Activated CD8-positive, alpha-beta memory T cell treated with anti-CD3 and anti-CD28 coated beads, Interleukin-2, amount 10 ng/mL, durations not matched to agents 7 days and 5 days (primary cell): ENCODE measurements at places on chromosomes 1 and 21. TPM values are rescaled to one million over a fixed set of nuclear protein-coding genes. Genes with fewer than 3 reads are reported as not detected.
A peak's percentile ranks its signal among the peaks of the same experiment; 100 is the strongest.

GRCh38 chr1:102970496-102971078 lies 137.7 kb downstream of the COL11A1 start:
- no peak for DNase-seq
- H3K4me1 ChIP-seq: no peaks in the 10 kb centered on the region
- no peaks in the 10 kb centered on the region for H3K27me3 ChIP-seq
- H3K27ac ChIP-seq: no peak overlapping the region
- no peaks in the 10 kb centered on the region for H3K36me3 ChIP-seq

DNA sequence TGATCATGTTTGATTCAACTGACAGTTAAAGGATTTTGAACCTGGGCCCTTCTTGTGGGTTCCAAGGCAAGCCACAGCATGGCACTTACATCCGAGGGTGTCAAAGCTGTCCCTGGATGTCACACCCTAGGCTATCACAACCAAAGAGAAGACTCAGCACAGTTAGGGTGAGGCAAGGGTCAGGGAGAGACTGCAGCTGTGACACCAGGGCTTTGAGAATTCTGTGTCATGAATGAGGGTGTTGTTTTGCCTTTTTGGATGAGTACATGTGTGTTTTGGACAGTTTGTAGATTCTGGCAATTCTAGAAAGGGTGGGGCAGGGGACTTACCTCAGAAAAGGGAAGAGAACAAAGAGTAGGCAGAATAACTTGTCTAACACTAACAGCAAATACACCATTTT lies 37.8 kb upstream of the ZNF326 start:
- H3K4me1 ChIP-seq: peaks cover 24% of the 10 kb centered on the region
- H3K27me3 ChIP-seq: no peaks in the 10 kb centered on the region
- no peak overlapping the region for H3K27ac ChIP-seq
- peak; percentile 60 for DNase-seq

DNA sequence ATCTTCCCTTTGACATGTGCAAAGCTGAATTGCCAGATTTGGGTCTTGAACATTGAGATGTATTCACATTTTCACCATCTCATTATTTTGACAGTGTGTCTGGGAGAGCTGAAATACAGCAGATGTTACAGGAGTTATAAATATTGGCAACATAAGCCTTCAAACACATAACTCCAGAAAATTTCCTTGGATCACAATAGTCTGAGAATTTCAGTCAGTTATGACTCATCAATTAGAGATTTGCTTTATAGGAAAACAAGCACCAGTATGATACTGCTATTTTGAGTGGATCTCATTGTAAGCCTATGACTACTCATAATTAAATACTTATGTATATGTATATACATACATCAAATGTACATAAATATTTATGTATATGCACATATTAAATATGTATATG lies 1171.8 kb downstream of the AMY1C start:
- H3K27me3 ChIP-seq: no peaks in the 10 kb centered on the region
- H3K4me3 ChIP-seq: no peak overlapping the region
- no peak for DNase-seq

DNA sequence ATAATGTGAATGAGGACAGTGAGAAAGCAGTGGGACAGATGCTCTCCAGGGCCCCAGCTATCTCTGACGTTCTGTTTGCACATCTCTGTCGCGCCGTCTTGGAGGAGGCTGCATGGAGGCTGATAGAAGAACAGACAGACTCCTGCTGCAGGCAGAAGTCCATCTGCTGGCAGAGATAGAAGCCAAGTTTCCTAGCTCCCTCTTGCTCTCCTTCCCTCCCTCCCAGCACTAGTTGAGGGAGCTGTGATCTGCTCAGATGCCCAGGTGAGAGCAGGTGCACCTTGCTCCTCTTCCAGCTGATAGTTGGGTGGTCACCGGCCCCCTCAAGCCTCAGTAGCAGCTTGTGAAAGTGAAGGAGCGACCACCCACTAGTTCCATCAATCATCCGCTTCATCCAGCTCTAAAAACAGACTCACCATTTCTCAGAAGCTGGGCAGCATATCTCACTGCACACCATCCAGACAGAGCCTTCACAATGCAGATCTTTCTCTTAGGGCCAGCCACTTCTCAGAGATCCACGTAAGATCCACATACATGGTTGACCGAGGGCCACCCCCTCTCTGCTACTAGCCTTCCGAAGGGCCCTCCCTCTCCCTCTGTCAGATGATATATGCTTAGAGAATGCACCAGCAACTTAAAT lies 12.9 kb downstream of the LRRN2 start:
- no peaks in the 10 kb centered on the region for H3K36me3 ChIP-seq
- H3K4me1 ChIP-seq: no peaks in the 10 kb centered on the region
- no peak overlapping the region for H3K27ac ChIP-seq
- no peak overlapping the region for H3K4me3 ChIP-seq
- H3K27me3 ChIP-seq: no peaks in the 10 kb centered on the region

GRCh38 chr1:230518511-230518910 lies 92.4 kb upstream of the PGBD5 start:
- no peak overlapping the region for H3K4me3 ChIP-seq
- H3K27ac ChIP-seq: no peak overlapping the region
- no peaks in the 10 kb centered on the region for H3K36me3 ChIP-seq
- H3K27me3 ChIP-seq: peaks cover 47% of the 10 kb centered on the region

DNA sequence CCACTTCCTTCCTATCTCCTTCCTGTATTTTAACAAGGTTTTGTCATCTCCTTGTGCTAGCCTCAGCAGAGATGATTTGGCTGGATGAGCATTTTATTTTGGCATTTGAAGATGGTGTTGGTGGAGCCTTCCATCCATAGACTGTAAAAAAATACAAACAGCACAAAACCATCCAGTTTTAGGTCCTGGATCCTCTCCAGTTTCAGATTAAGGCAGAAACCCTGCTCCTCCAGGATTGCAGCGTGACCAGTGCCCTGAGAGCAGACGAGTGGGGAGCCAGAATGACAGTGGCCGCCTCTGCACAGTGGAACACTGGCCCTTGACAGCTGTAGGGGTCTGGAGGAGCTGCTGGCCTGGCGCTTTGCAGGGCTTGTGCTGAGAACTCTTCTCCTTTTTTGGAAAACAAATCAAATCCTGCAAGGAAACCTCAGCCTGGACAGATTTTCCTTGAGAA lies 72.2 kb upstream of the GADD45A start:
- H3K4me1 ChIP-seq: no peaks in the 10 kb centered on the region
- no peak overlapping the region for H3K4me3 ChIP-seq
- no peak overlapping the region for H3K27ac ChIP-seq
- H3K36me3 ChIP-seq: no peaks in the 10 kb centered on the region
- H3K27me3 ChIP-seq: peaks cover 17% of the 10 kb centered on the region

DNA sequence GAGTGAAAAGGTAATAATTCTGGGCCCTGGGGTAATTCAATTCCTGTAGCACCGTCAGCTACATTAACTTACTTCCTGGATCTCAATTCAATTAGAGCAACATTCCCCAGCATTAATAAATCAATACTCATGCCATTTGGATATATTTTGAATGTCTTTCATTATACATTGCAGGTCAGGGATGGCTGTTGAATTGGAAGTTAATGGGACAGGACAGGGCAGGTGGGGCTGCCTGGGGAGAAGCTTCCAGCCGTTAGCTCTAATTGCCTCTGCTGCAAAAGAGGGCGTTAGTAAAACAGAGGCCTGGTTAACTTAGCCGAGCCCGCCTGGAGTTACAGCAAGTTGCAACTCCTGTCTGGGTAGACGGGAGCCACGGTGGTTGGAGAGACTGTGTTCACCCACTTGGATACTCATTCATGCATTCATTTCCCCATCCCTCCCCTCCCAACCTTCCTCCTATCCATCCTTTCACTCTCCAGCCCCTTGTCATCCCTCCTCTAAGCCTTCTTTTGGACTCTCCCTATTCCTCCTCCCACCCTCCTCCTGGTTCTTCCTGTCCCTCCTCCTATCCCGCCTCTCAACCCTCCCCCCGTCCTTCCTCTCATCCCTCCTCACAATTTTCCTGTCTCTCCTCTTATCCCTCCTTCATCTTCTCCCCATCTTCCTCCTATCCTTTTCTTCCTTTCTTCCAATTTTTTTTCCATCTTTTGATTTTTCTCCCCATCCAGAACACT lies 137.6 kb upstream of the RUNX3 start:
- H3K36me3 ChIP-seq: no peaks in the 10 kb centered on the region
- H3K27me3 ChIP-seq: peaks cover 25% of the 10 kb centered on the region
- no peak overlapping the region for H3K27ac ChIP-seq
- H3K4me3 ChIP-seq: no peak overlapping the region

Gene NHLH2
- total RNA-seq: not detected

DNA sequence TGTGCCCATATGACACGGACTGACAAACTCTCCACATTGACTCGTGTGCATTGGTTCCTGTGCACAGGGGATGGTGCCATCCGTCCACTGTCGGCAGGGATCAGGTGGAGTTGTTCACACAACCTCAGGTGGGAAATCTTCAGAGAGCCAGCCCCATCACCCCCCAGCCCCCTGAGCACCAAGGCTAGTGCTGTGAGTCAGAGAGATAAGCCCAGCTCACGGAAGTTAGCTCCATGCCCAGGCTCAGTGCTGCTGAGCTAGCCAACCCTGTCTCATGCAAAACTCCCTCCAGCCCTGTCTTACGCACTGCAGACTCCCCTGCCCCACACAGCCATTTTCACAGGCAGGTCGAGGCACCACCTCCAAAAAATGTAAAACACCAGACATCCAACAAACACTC lies 139.0 kb upstream of the NGF start:
- no peak overlapping the region for H3K4me3 ChIP-seq
- H3K36me3 ChIP-seq: no peaks in the 10 kb centered on the region
- H3K27ac ChIP-seq: no peak overlapping the region
- H3K4me1 ChIP-seq: no peaks in the 10 kb centered on the region
- no peak for DNase-seq
- no peaks in the 10 kb centered on the region for H3K27me3 ChIP-seq

- peak overlapping the region; percentile 98 for H3K27ac ChIP-seq
- peaks cover 8% of the 10 kb centered on the region for H3K36me3 ChIP-seq
- H3K27me3 ChIP-seq: no peaks in the 10 kb centered on the region
- peaks cover 44% of the 10 kb centered on the region for H3K4me1 ChIP-seq
Observed at GRCh38 chr1:171743081-171743870, 1.4 kb upstream of the VAMP4 start.

DNA sequence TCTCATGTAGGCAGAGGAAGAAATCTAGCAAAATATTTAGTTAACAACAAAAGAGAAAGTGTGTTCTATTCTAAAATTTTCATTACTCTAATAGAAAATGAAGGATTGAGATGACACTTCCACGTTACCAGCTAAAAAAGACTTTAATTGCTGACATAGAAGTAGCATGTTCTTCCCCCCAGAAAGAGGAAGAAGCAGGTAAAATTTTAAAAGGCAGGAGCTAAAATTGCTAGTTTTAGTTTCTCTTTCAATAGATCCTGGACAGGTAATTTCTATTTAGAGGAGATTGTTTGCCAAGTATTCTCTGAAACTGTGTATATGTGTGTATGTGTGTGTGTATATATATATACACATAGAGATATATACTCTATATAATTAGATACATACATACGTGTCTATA lies 248.1 kb upstream of the FMN2 start:
- no peak overlapping the region for H3K4me3 ChIP-seq
- no peak overlapping the region for H3K27ac ChIP-seq
- no peak for DNase-seq
- H3K36me3 ChIP-seq: no peaks in the 10 kb centered on the region
- H3K27me3 ChIP-seq: no peaks in the 10 kb centered on the region

Gene IGSF3
- total RNA-seq: 0.03 TPM

GRCh38 chr1:11541956-11542355 lies 63.0 kb downstream of the DISP3 start:
- H3K27ac ChIP-seq: no peak overlapping the region
- no peaks in the 10 kb centered on the region for H3K27me3 ChIP-seq
- no peak for DNase-seq
- H3K4me3 ChIP-seq: no peak overlapping the region
- H3K36me3 ChIP-seq: no peaks in the 10 kb centered on the region
